ENCODE measurements at places on chromosomes 5 and 9.

- DNase-seq: no peak
These were observed 203.3 kb downstream of the FOXD4L6 start for GRCh38 chr9:40925149-40925548.

DNA sequence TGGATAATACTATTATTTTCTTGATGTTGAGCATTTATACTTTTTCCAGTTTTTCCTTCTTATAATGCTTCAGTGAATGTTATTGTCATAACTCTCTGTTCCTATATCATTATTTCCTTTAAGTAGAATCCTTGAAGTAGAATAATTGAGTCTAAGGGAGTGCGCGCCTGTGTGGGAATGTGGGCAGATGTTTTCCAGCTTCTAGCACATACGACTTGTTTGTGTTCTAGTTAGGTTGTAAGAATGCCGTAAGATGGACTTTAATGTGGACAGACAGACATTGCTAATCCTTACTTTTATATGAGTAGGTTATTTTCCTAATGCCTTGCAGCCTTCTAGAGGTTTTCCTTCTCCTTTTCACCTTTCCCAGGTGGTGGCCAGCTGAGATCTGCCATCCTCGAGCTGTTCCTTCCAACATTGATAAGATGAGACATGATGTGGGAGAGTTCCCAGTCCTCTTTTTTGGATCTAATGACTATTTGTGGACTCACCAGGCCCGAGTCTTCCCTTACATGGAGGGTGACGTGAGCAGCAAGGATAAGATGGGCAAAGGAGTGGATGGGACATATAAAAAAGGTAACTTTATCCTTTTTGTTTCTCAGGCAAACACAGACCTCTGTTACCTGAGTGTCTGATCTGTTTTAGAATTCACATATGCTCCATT is 34.2 kb downstream of the RAB24 start:
- DNase-seq: no peak

- DNase-seq: no peak
These were observed 89.1 kb downstream of the MED10 start for GRCh38 chr5:6289239-6289638.

DNA sequence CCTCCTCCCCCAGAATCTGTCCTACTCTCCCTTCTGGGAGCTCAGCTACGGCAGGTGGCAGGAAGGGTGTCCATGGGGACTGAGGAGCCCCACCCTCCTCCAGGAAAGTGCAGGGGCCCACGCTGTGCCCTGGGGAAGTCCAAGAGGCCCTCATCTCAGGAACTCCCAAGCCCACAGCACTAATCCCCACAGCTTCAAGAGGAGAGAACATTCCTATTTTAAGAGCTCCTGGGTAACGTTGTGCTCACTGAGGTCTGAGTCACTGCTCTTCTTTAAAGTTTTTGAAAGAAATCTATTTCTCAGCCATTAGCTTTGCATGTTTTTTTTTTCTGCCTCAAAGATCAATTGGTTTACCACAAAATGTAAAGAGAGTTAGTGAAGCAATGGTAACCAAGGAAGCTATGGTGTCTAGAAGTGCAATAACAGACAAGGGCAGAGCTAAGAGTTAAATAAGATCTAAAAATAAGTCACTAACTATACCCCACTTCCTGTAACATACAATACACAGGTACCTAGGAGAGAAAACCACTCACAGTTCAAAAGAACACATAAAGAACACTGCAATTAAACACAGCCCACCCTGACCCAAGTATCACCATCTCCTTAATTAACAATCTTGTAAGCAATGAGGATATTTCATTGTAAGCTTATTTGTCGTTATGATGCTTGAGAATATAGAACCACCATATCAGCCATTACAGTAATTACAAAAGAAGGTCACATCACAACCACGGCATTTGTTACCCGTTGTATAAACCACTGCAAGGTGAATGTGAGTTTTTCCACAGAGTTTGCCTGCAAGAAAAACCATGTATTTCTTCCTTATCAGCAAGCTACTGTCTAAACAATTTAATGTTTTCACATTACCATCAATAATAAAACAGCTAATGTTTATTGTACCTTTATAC is 382.3 kb upstream of the SLC30A5 start:
- DNase-seq: no peak

DNA sequence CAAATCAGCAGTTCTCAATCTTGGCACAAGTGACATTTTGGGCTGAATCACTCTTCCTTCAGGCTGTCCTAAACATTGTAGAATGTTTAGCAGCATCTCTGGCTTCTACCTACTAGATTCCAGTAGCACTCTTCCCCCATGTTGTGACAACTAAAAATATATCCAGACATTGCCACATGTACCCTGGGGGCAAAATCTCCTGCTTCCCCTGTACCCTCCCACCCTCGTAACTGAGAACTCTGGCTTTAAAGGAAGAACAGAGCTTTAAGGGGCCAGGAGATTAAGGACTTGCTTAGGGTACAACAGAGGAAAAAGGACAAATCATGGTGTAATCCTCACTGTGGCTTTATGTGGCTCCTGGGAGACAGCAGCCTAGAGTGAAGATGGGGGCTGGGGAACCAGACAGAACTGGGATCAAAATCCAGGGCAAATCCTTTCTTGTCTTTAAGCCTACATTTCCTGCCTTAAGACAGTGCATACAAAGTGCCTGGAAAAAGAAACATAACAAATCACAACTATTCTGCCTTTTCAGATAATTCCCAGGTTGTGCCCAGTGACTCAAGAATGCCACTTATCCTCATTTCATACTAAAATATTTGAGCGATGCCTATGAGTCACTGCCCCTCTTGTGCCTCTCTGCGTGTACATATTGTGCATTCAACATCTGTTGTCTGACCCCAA is 109.3 kb downstream of the DAPK1 start:
- DNase-seq: peak; percentile 87

- DNase-seq: no peak
These were observed 11.7 kb downstream of the RBM22 start for GRCh38 chr5:150689120-150689519.

- peak; percentile 31 for DNase-seq
These were observed 25.2 kb downstream of the CCL28 start for GRCh38 chr5:43386960-43387362.

DNA sequence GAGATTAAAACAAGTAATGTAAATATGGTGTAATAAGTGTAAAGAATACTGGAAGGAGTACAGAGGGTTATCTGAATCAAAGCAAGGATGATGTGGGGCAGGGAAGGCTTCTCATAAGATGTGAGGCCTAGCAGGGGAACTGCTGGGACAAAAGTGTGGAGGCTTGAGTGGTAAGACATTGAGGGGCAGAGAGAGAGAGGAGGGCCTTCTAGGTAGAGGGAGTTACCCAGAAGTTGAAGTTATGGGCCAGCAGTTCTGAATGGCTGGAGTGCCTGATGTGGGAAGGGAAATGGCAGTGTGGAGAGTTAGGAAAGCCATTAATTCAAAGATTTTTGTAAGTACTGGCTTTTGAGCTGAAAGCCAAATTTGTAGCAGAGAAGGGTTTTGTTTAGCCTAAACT is 36.8 kb downstream of the CPEB4 start:
- no peak for DNase-seq

GRCh38 chr5:74056789-74057164 is 430.8 kb downstream of the ARHGEF28 start:
- DNase-seq: peak; percentile 58

DNA sequence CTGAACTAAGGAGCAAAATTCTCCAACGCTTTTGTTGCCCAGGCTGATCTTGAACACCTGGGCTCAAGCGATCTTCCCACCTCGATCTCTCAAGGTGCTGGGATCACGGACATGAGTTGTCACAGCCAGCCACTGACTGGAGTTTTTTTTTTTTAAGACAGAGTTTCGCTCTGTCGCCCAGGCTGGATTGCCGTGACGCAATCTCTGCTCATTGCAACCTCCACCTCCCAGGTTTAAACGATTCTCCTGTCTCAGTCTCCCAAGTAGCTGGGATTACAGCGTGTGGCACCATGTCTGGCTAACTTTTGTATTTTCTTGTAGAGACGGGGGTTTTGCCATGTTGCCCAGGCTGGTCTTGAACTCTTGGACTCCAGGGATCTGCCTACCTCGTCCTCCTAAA is 58.2 kb downstream of the EHMT1 start:
- no peak for DNase-seq

GRCh38 chr9:13688990-13689600 is 409.6 kb upstream of the MPDZ start:
- peak; percentile 59 for DNase-seq

GRCh38 chr5:73529081-73529480 is 30.8 kb downstream of the BTF3 start:
- DNase-seq: no peak

DNA sequence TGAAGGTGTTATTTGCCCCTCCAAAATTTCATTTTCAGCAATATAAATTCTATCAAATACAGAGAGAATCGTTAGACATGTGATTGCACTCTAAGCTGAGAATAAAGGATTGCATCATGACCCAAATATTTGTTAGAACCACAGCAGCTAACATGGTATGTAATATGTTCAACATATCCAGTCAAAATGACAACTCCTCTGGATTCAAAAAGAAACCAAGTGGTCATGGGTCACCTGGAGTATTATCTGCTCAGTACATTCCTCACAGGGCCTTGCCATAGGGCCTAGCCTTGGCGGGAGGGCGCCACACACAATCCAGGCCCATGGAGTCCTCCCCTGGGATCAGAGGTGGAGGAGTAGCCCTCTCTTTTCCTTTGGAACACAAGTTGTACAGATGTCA is 179.2 kb downstream of the HSD17B3 start:
- peak; percentile 55 for DNase-seq

GRCh38 chr5:137888863-137889759 is at the start of gene PKD2L2:
Gene PKD2L2, plus strand, starts transcription at chr5:137889457. Its CDS starts 35 bp downstream, at chr5:137889492.
- peak; percentile 80 for DNase-seq

GRCh38 chr5:98614341-98614740 is 159.1 kb upstream of the RGMB start:
- no peak for DNase-seq

DNA sequence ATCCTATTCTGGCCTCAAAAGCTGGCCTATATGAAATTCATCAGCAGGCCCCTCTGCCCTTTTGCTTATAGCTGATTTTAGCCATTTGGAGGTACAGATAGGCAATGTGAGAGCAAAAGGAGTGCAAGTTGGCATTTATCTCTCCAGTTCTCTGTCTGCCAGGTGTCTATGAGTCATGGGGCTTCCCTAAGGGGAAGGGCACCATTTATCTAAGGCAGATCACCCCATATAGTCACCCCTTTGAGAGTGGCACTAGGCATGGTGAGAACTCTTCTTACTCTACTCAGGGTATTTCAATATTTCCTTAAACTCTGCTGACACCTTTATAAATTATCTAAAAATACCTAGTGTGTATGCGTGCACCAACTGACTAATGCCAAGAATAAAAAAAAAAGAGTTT is 314.7 kb upstream of the CDH6 start:
- no peak for DNase-seq

GRCh38 chr5:111574311-111574710 is 62.0 kb upstream of the STARD4 start:
- DNase-seq: no peak

GRCh38 chr5:83925955-83926337 is 205.3 kb upstream of the HAPLN1 start:
- DNase-seq: no peak

GRCh38 chr5:88438006-88438405 is 169.4 kb upstream of the TMEM161B start:
- DNase-seq: no peak

GRCh38 chr9:114370968-114371320 is 16.8 kb downstream of the AKNA start:
- DNase-seq: no peak

DNA sequence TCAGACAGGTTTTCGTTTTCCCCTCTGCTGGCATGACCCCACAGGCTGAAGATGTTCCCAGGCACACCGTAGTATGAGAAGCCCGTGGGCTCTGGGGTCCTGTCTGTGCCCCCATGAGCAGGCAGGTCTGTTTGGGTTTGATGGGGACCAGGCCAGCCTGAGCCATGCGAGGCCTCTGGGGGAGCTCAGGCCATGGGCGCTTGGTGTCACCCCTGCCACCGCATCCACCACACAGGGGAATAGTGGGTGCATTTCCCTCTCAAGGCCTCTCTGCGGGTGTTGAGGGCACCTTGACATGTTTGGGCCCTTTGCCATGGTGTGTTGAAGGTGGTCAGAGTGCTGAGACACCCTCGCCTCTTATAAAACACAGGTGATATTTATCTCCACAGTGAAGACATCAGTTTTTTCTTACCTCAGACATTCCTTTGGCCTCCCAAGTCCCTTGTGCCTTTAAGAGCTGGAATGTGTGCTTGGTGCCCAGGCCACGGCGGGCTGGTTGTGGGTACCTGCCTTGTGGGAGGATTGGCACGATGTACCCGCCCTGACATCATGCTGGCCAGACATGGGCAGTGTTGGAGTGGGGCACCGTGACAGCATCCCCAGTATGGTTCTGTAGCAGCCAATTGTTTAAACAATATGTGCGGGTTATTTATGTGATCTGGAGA is 68.3 kb downstream of the WNK2 start:
- DNase-seq: no peak

- DNase-seq: peak; percentile 83
These were observed 2.6 kb downstream of the OLFML2A start for GRCh38 chr9:124779368-124780059.

DNA sequence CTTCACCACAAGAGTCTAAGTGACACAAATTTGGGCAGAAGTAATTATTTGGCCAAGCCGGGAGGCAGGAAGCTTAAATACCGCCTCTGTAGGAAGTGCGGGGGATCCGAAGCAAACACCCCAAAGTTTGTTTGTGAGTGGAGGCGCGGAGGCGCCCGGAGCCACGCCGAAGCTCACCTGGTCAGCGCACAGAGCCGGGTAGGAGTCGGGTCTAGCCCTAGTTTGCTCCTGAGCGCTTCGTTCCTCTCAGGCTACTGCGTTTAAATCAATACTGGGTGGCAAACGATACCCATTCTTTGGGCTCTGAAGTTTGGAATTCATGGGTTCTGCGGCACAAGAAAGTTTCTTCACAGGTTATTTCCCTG is 855 bp downstream of the MCC start:
- peak; percentile 28 for DNase-seq

- DNase-seq: peak; percentile 51
These were observed 152.1 kb downstream of the CRB2 start for GRCh38 chr9:123508048-123508447.

GRCh38 chr9:35274993-35275392 is 113.2 kb downstream of the UNC13B start:
- DNase-seq: no peak

GRCh38 chr9:83188277-83188676 is 125.3 kb upstream of the RASEF start:
- peak; percentile 9 for DNase-seq

DNA sequence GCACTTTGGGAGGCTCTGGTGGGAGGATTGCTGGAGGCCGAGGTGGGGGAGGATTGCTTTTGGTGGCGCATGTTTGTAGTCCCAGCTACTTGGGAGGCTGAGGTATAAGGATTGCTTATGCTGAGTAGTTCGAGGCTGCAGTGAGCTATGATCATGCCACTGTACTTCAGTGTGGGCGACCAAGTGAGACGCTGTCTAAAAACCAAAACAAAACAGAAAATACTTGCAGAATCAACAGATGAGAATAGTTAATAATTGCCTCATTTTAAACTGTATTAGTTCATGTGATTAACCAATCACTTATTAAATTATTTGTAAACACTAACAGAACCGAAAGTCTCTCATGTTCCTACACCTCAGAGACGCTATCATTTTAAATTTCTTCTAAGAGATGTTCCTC is 118.1 kb downstream of the CCDC171 start:
- no peak for DNase-seq

GRCh38 chr9:76486151-76486550 is 27.2 kb downstream of the GCNT1 start:
- no peak for DNase-seq

- peak; percentile 84 for DNase-seq
These were observed 433.1 kb downstream of the CHSY3 start for GRCh38 chr5:130337179-130337888.
